ENCODE measurements at places on chromosomes 16 and 17. TPM values are rescaled to one million over a fixed set of nuclear protein-coding genes. Genes with fewer than 3 reads are reported as not detected.

The IL17C gene
- total RNA-seq = not detected

The ZNF469 gene
- 10.9 TPM for total RNA-seq

The SLC12A3 gene
- total RNA-seq = not detected

The ITGB3 gene
- total RNA-seq = 72.9 TPM

The CANT1 gene
- total RNA-seq = 24.0 TPM

The NEUROD2 gene
- not detected for total RNA-seq

The CALB2 gene
- total RNA-seq = 98.1 TPM

The COX10 gene
- total RNA-seq = 26.8 TPM

The EMC8 gene
- total RNA-seq = 39.0 TPM

The KRT20 gene
- total RNA-seq = not detected

The GP1BA gene
- not detected for total RNA-seq

The IL21R gene
- total RNA-seq = 0.19 TPM

- no peak for DNase-seq
These were observed 30.8 kb downstream of the SREBF1 start for GRCh38 chr17:17806035-17806434.

DNA sequence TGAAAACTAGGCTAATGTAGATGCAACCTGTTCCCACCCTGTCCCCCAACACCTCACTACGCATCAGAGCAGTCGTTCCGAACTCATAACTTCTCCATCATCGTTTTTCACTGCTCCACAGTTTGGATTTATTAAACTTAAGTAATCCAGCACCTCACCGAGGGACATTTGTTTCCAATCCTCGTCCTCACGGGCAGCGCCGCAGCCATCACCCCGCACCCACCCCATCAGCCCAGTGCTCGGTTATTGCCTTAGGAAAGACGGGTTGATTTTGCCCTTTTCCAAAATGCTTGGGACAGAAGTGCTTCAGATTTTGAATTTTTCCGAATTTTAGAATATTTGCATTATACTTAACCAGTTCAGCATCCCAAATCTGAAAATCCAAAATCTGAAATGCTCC lies 71.0 kb upstream of the DOC2B start:
- DNase-seq = no peak

- DNase-seq = no peak
These were observed 4.1 kb upstream of the SNTB2 start for GRCh38 chr16:69182730-69183416.

GRCh38 chr17:50123649-50124349 lies 6.2 kb downstream of the SAMD14 start:
- no peak for DNase-seq

GRCh38 chr17:77528516-77529327 lies 388.0 kb downstream of the SEC14L1 start:
- DNase-seq = no peak

- no peak for DNase-seq
These were observed 35.8 kb upstream of the ZFP90 start for GRCh38 chr16:68503334-68503733.

- DNase-seq = no peak
These were observed 60.5 kb downstream of the NF1 start for GRCh38 chr17:31155208-31155810.

GRCh38 chr17:6177941-6178694 lies 107.9 kb downstream of the WSCD1 start:
- no peak for DNase-seq

DNA sequence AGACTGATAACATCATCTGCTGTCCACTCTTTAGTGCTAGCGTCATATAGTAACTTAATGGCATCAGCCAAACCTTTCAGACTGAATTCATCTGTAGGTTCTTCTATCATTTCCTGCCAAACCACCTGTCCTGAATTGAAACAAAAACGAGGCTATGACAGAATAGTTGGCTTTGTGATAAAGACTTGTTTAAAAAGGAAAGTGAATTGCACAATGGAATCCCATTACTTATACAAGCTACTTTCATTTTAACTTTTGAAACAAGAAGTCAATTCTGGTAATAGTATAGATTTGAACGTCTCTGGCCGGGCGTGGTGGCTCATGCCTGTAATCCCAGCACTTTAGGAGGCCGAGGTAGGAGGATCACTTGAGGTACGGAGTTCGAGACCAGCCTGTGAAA lies 18.2 kb downstream of the LASP1NB start:
- no peak for DNase-seq

DNA sequence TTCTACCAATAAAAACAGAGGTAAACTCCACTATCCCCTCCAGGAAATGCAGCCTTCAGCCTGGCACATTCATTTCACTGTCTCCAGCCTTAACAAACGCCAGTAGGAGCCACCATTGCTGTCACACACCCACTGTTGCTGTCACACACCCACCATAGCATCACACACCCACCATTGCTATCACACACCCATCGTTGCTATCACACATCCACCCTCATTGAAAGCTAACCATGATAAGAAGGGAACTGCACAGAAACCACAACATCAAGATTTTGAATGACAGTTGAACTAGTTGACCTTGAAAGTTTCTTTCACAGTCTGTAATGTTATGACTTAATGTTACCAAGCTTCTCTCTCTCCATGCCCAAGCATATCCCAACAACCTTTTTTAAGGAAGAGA lies 38.1 kb downstream of the SHCBP1 start:
- no peak for DNase-seq

GRCh38 chr17:40791787-40792436 lies 7.8 kb downstream of the KRT28 start:
- DNase-seq = no peak

DNA sequence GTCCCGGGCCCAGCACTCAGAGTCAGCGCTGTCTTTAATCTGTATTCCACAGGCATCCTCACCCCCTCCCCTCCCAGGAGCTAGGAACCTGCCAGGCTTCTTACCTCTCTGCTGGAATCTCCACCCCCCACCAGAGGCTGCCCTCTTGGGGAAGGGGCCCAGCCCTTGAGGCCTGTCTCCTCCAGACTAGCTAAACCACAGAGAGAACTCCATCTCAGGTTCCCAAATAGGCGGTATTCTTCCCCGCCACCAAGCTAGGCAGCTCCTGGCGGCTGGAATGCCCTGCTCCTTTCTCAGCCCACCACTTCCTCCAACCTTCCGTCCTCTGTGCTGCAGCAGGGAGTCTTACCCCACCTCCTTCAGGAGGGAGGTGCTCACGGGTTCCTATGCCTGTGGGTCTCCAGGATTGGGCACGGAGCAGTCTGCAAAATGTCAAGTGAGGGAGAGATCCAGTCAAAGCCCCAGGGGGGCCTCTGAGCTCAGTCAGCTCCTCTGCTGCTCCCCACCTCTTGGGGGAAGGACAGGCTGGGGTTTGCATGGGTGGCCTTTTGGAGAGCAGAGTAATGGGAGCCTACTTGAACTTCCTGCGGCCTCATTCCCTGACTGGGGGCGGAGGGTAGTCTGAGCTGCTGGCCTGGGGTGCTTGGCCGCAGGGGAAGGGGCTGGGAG lies 55.7 kb downstream of the SREBF1 start:
- DNase-seq = no peak

GRCh38 chr17:65005858-65006257 lies 50.7 kb downstream of the GNA13 start:
- no peak for DNase-seq

GRCh38 chr17:49872754-49873377 lies 25.0 kb upstream of the TAC4 start:
- no peak for DNase-seq

- DNase-seq = no peak
These were observed 3.2 kb upstream of the TMEM88 start for GRCh38 chr17:7851438-7852261.

- DNase-seq = peak; percentile 42
These were observed 481 bp downstream of the MYO19 start for GRCh38 chr17:36533935-36534839.

- DNase-seq = no peak
These were observed 292.5 kb downstream of the PHKB start for GRCh38 chr16:47753659-47754058.

GRCh38 chr17:44086364-44087311 lies 16.1 kb downstream of the G6PC3 start:
- peak; percentile 64 for DNase-seq

- DNase-seq = no peak
These were observed 34.3 kb downstream of the WNT9B start for GRCh38 chr17:46885415-46886309.

- no peak for DNase-seq
These were observed 29.0 kb downstream of the FCSK start for GRCh38 chr16:70483426-70483825.

GRCh38 chr16:89785523-89786155 lies 30.8 kb downstream of the FANCA start:
- no peak for DNase-seq

DNA sequence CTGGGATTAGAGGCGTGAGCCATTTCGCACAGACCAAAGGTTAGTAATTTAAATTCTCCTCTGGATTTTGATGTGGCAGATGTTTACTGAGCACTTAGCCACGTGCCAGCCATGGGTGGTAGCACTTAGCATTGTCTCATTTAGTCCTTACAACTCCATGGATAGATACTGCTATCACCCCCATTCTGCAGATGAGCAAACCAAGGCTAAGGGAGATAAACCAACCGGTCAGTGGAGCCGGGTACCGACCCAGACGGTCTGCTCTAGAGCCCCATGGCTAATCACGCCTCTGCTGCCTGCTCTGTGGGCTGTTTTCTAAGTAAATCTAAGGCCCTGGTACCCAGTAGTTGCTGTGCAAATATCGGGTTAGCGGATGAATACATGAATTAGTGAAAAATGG lies 12.6 kb upstream of the ADGRG1 start:
- no peak for DNase-seq

GRCh38 chr17:1577583-1578013 lies 15.0 kb upstream of the PITPNA start:
- no peak for DNase-seq

DNA sequence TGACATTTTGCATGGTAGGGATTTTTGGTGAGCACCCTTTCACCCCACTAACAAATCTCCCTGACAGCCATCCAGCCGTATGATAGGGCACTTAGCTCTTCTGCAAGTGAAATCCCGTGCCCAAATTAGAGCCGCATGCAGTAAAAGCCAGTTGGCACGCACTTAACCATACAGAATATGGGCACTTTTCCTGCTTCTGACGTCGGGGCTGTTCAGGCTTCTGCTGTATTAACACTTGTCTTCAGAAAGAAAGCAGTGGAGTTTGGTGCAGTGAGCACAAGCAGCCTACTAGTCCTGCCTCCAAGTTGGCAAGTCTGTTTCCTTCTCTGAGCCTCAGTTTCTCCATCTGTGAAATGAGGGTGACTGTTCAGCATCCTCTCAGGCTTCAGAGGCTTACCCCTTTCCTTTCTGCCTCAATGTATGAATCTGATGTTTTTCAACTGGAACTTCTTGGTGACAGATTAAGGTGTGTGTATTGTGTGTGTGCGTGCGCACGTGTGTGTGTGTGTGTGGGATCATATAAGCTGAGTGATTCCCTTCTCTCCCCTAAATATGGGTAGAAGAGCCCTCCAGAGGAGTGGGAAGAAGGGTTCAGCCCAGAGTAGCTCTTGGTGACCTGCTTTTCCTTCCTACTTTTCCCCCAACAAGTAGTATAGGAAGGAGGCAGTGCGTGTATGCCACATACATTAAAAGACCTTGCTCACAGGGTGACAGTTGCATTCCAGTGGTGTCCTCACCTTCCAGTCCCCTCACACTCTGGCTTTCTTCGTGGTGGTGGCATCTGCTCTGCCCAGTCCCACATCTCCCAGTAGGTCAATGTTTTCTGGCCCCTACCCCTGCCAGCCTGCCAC lies 19.0 kb downstream of the IGF2BP1 start:
- DNase-seq = no peak

- DNase-seq = no peak
These were observed 8.2 kb downstream of the RNF166 start for GRCh38 chr16:88697831-88698615.

GRCh38 chr17:13541032-13541480 lies 60.7 kb downstream of the HS3ST3A1 start:
- DNase-seq = peak; percentile 38

DNA sequence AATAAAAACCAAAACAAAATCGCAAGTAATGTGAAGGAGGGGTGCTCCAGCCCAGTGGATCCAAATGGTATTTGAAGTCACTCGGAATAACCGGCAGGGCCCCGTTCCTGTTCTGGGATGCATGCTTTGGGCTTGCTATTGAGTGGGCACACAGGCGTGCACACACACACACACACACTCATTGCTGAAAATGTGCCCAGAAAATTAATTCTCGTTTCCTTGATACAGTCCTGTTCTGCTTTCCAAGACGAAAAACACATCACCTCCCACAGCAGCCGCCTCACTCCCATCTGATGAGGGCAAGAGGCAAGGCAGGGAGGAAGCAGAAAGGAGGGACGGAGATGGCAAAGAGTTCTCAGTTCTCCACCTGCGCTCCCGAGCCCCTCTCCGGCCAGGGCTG lies 62.2 kb upstream of the SDK2 start:
- DNase-seq = no peak

DNA sequence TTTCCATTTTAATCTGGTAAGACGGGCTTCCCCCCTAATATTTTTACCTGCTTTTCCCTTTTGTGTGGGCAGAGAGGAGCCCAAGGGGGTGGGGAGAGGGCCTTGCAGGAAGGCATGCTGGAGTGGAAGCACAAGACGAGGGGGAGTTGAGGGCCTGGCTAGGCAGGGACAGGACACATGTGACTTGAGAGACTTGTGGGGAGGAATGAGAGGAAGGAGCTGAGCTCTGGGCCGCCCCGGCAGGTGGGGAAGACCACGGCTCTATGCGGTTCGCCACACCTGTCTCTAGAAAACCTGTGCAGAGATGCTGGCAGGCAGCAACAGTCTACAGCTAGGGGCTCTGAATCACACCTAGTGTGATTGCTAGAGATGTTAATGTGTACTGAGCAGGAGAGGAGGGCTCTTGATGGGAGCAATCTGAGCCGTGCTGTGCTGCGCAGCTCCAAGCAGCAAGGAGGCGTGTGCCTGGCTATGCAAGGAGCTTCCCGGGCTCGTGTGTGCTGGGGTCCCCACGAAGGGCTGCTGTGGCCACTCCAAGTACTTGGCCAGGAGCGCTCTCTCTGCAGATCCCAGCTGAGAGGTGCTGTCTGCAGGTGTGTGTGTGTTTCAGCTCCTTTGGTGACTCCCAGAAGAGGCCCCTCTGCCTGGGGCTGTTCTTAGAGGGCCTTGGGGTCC lies 50.2 kb downstream of the PDPK1 start:
- DNase-seq = no peak

DNA sequence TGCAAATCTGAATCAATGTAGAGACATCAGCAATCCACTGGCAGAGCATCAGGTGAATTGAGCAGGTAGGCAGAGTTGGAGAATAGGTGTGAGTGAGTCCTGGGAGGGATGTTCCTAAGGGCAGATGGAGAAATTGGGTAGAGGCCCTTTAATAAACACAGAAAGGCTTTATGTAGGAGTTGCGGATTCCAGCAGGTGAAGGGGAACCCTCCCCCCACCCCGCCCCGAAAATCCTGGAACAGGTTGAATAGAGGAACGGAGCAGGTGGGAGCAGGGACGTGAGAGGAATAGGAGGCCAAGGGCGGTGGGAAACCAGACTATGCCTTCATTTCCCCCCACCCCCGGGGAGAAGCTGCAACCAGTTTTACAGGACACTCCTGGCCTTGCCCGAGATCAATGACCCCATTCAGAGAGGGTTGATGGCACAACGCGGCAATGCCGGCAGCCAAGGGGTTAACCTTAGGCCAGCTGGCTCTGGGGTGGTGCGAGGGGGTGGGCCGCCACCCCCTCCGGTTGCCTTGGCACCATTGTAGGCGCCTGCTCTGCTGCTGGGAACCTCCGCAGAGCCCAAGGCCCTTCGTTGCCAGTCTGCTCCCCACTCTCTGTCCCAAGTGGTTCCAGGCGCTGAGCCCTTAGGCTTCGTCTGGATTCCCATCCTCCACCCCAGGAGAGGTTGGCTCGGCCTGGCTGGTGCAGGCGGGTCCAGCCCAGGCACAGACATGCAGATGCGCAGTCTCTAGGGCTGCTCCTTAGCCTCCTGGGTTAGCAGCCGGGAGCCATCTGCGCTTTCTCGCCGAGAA lies 814 bp upstream of the RUNDC3A start:
- no peak for DNase-seq

Measured in omental fat pad (tissue), 4 donors.